Astrocyte of the spinal cord (primary cell): ENCODE measurements at places on chromosomes 11 and 22.

DNA sequence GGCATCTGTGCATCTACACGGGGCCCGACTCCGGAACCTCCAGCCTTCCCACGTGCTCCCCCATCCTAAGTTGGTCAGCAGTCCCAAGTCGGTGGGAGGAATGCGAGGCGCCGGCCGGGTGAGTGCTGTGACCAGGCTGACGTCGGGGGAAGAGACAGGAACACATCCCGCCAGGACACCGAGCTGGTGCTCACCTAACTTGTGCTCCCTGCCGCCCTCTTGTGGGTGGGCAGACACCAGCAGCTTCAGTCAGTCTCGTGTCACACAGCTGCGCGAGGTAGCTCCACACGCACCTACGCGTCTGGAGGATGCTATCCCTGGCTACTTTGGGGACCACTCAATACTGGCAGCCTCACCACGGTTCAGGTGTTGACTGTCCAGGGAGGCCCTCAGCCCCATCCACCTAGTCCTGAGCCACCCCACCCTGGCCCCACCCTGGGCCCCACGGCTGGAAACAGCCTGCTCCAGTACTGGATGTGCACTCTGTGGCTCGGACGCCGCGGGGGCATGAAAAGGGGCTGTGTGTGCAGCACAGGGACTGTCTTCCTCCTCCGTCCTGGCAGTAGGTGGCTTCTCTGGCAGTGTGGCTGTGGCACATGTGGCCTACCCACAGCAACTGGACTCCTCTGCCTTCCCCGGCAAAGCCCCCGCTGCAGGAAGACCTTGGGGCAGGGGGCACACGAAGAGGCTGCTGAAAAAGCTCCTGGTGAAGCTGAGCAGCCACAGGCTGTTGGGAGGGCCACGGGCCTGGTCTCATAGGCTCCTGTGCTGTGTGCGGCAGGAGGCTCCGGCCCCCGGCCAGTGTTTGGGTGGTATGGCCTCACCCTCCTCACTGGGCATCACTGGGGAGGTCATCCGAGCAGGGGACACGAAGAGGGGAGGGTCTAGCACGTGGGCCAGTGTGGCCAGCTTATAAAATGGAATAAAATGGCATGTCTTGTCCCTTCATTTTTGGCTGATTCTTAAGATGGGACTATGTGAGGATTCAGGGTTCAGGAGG is 11.2 kb upstream of the BID start:
- no peak for DNase-seq

DNA sequence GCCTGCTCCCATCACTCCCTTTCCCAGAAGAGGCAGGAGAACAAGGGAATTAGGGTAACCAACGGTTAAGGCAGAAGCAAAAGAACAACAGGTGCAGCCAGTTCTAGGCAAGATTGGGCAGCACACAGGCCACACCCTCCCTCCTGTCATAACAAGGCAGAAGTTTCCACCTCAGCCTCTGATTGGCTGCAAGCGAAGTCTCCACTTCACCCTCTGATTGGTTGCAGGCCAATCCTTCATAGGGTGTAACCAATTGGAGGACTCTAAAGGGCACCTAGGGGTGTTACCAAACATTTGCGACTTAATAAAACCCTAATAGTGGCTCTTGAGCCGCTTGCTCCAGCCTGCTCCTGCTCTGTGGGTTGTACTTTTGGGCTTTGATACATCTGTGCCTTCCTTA is 153.8 kb downstream of the CACNA1I start:
- DNase-seq = no peak

GRCh38 chr11:68324695-68325094 is 12.3 kb downstream of the LRP5 start:
- DNase-seq = no peak

DNA sequence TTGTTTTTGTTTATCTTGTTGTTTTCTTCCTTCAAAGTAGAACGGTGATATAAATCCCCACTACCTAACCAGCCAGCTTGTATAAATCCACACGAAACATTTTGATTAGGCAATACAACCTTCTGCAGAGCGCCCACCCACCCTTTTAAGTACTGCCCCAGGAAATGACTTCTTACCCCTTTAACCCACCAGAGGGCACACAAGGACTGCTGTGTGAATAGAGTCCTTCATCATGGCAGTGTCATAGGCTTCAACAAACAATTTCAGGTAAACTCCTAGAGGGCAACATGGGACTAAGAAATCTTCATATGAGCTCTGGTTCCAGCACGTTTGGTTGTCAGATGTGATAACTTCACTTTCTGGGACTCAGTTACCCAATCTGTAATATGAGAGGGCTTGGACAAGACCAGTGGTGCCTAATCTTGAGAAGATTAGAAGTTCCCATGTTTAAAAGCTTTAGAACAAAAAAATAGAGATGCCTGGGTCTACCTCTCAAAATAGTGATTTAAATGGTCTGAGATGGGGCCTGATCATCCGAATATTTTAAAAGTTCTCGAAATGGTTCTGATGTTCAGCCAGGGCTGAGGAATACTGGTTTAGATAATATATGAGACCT is 56.1 kb downstream of the PIWIL4 start:
- peak; percentile 82 for DNase-seq

GRCh38 chr11:121842192-121842585 is 273.8 kb downstream of the BLID start:
- no peak for DNase-seq
